ENCODE measurements at places on chromosomes 11 and 22. TPM values are rescaled to one million over a fixed set of nuclear protein-coding genes. Genes with fewer than 3 reads are reported as not detected.

The LRRC32 gene
- total RNA-seq = 0.07 TPM

The PANX1 gene
- 80.4 TPM for total RNA-seq

The UBXN1 gene
- total RNA-seq = 221 TPM

The ELF5 gene
- under 0.01 TPM for total RNA-seq

The NCAPH2 gene
- total RNA-seq = 18.4 TPM

The ART5 gene
- total RNA-seq = not detected

The UBQLNL gene
- total RNA-seq = not detected

The VWCE gene
- total RNA-seq = 0.57 TPM

The DDX17 gene
- 556 TPM for total RNA-seq

The APOA1 gene
- not detected for total RNA-seq

The HSCB gene
- 10.5 TPM for total RNA-seq

The OR8D4 gene
- not detected for total RNA-seq

The DCHS1 gene
- total RNA-seq = 0.21 TPM

The ANGPTL5 gene
- total RNA-seq = not detected

The DERL3 gene
- under 0.01 TPM for total RNA-seq

The C22orf31 gene
- not detected for total RNA-seq

The OR52J3 gene
- not detected for total RNA-seq

The ZMAT5 gene
- total RNA-seq = 12.8 TPM

The DLG2 gene
- total RNA-seq = 0.71 TPM

The MFNG gene
- 2.1 TPM for total RNA-seq

The MAP6 gene
- 0.50 TPM for total RNA-seq

The TRIM22 gene
- 72.0 TPM for total RNA-seq

The MRGPRE gene
- total RNA-seq = not detected

The TBX1 gene
- 7.9 TPM for total RNA-seq

The MMP13 gene
- 0.07 TPM for total RNA-seq

The P2RX3 gene
- not detected for total RNA-seq

The OR5AL1 gene
- not detected for total RNA-seq

The SPDYC gene
- not detected for total RNA-seq

The ZNF280A gene
- total RNA-seq = not detected

Data from nasal cavity respiratory epithelium epithelial cell of viscerocranial mucosa (primary cell).